ENCODE measurements at places on chromosomes 13 and 19. TPM values are rescaled to one million over a fixed set of nuclear protein-coding genes. Genes with fewer than 3 reads are reported as not detected.

The CCDC8 gene
- total RNA-seq: 32.1 TPM

The USHBP1 gene
- 0.36 TPM for total RNA-seq

The ZNF135 gene
- 2.7 TPM for total RNA-seq

The ZNF235 gene
- total RNA-seq: 1.4 TPM

The URI1 gene
- 45.0 TPM for total RNA-seq

The C1QTNF9B gene
- total RNA-seq: not detected

The GPC5 gene
- not detected for total RNA-seq

The C13orf42 gene
- total RNA-seq: not detected

The GADD45B gene
- 119 TPM for total RNA-seq

The MYPOP gene
- total RNA-seq: 1.6 TPM

The CD209 gene
- total RNA-seq: not detected

All from cardiac atrium fibroblast (primary cell).